ENCODE measurements at places on chromosomes 7 and 10. TPM values are rescaled to one million over a fixed set of nuclear protein-coding genes. Genes with fewer than 3 reads are reported as not detected.

SPDYE8 gene
- total RNA-seq: not detected

PSD gene
- total RNA-seq: 1.1 TPM

ATOH7 gene
- total RNA-seq: not detected

PRSS2 gene
- not detected for total RNA-seq

ITIH5 gene
- total RNA-seq: 9.7 TPM

ADIRF gene
- total RNA-seq: 202 TPM

LRRC4 gene
- 8.6 TPM for total RNA-seq

CELF2 gene
- total RNA-seq: 82.7 TPM

MYL10 gene
- total RNA-seq: not detected

CLCN1 gene
- not detected for total RNA-seq

NRBF2 gene
- 15.8 TPM for total RNA-seq

SPDYE1 gene
- not detected for total RNA-seq

LIPK gene
- total RNA-seq: not detected

MEST gene
- total RNA-seq: 17.8 TPM

ICA1 gene
- total RNA-seq: 30.1 TPM
